ENCODE measurements at places on chromosomes 11 and 22. TPM values are rescaled to one million over a fixed set of nuclear protein-coding genes. Genes with fewer than 3 reads are reported as not detected.

DNA sequence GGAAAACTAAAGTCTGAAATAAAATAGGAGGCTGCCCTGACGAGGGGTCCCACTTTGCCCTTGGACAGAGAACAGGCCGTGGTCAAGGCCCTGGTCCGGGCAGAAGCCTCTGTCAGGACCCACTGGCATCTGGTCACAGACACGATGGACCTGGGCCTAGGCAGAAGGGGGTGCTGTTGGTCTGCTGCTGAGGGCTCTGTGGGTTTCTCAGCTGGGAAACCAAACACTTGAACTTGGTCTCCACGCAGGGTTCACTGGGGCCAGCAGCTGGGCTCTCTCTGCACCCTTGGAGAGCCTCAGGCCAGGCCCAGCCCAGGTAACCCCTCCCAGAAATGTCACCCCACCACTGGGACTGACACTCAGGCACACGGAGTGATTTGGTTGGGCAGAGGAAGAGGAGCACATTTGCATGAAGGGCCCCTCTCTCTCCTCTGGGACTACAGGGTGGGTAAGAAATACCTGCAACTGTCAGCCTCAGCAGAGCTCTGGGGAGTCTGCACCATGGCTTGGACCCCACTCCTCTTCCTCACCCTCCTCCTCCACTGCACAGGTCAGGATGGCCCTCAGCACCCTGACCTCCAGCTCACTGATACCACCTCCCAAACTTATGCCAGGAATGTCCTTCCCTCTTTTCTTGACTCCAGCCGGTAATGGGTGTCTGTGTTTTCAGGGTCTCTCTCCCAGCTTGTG, 48.1 kb upstream of the TOP3B start:
- DNase-seq = no peak

- no peak for DNase-seq
Observed at GRCh38 chr11:107370390-107370789, 87.2 kb downstream of the CWF19L2 start.

DNA sequence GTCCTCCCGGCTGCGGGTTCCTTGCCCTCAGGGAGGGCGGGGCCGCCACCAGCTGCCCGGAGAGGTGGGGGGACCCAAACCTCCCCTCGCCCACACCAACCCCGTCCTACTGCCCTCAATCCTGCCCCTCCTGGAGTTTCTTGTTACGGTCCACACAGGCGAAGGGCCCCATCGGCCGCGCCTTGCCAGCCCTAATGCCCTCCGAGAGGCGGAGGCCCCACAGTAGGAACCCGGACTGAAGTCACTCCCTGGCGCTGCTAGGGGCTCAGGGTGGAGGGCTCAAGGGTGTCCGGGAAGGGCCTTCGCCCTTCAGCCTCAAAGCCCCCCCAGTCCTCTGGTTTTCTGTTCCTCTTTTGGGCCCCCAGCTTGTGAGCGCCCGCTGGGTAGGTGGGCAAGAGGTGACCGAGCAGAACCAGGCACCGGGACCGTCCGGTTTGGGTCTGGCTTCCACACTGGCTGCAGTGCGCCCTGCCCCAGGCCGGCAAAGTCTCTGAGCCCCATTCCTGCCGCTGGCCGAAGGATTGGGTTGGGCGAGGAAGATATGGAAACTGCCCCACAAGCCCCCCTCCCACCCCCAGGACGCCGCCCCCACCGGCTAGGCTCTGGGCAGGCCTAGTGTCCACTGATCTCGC, 24.5 kb downstream of the DUSP8 start:
- no peak for DNase-seq

DNA sequence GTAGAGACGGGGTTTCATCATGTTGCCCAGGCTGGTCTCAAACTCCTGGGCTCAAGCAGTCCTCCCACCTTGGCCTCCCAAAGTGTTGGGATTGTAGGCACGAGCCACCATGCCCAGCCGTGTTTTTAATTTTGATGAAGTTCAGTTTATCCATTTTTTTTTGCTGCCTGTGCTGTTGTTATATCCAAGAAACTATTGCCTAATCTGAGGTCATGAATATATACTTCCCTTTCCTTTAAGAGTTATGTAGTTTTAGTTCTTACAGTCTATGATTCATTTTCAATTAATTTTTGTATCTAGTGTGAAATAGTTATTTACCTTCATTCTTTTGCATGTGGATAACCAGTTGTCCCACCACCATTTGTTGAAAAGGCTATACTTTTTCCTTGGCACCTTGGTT, 50.3 kb upstream of the SORL1-AS1 start:
- DNase-seq = no peak

DNA sequence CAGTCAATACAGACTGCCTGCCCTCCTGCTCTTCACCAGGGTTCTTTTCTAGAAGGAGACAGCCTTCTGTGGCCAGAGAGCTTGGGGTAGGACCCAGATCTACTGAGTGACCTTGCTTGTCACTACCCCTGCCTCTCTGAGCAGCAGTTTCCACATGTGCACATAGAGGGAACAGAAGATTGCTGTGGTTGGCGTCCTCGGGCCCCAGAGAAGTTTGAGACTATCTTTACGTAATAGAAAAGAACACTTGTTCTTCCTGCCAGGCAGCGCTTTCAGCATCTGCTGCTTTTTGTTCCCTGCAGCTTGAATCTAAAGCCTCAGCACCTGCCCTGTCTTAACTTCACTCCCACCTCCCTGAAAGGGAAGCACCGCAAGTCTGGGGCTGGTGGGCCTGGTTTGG, 1.9 kb upstream of the FKBP2 start:
- no peak for DNase-seq

GRCh38 chr11:19767627-19768151, 55.1 kb downstream of the NAV2 start:
- no peak for DNase-seq

- DNase-seq = peak; percentile 73
Observed at GRCh38 chr11:114066046-114066648, 6.6 kb downstream of the ZBTB16 start.

GRCh38 chr11:33490842-33491370, 209.7 kb downstream of the C11orf91 start:
- no peak for DNase-seq

DNA sequence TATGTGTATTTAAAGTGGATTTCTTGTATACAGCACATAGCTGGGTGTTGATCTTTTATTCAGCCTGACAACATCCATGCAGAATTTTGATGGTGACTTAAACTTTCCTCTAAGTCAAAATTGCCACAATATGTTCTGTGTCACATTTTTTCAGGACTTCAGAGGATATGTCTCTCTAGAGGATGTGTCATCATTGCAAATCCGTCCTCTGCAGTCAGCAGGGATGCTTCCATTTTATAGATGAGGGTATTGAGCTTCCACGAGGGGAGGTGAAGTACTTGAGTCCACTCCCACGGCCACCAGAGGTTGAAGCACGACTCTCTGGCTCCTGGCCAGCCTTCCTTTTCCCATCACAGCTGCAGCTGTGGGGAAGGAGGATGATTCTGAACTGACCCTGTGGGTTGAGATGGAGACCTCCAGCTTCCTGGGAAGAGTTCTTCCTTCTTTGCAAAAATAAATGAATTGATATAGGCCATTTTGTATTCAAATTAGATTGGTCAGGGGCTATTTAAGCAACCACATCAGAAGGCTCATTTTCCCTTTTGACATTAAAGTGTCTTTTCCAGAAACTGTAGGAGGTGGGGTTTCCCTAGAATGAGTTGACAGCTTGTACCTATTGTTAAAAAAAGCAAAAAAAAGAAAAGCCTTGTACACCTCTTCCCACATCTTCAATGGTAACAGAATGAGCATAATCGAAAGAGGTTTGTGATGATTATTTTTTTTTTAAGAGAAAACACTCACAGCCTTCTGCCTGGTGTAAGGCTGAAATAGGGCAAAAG, 55.2 kb upstream of the MYEOV start:
- no peak for DNase-seq

- no peak for DNase-seq
Observed at GRCh38 chr11:61004180-61004611, 32.7 kb downstream of the CD6 start.

DNA sequence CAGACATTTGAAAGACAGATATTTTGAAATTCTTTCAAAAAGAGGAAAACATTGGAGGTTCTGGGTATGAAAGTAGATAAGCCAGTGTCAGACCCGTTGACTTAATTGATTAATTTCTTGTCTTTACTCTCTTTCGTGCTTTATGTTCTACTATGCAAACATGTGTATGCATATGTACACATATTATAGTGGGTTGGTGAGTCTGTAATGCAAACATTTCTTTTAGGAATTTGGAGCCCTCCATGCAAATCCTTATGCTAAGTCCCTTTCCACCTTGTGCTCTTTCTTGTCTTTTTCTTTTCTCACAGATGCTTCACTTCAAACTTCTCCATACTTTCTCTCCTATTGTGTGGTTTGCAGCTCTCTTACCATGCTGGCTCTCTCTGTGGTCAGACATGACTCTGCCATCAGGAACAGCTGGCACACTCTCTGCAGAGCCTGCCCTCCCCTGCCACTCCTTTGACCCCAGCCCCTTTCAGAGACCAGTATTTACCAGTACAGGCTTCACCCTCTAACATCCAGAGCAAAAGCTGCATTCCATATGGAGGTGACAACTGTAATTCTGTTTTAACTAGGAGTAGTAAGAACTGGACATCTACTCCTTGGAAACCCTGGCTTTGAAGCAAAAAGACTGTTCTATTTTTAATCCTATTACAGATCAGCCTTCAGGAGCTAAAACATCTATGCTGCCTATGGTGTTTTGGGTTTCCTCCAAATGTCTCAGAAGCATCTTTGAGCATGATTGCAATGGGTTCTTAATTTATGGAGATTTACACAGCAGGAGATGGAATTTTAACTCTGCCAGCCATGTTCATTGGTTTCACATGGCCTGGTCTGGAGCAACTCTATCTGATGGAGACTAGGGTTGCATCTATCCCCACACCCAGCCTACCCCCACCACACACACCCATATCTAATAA, 386.9 kb upstream of the FAT3 start:
- DNase-seq = no peak

DNA sequence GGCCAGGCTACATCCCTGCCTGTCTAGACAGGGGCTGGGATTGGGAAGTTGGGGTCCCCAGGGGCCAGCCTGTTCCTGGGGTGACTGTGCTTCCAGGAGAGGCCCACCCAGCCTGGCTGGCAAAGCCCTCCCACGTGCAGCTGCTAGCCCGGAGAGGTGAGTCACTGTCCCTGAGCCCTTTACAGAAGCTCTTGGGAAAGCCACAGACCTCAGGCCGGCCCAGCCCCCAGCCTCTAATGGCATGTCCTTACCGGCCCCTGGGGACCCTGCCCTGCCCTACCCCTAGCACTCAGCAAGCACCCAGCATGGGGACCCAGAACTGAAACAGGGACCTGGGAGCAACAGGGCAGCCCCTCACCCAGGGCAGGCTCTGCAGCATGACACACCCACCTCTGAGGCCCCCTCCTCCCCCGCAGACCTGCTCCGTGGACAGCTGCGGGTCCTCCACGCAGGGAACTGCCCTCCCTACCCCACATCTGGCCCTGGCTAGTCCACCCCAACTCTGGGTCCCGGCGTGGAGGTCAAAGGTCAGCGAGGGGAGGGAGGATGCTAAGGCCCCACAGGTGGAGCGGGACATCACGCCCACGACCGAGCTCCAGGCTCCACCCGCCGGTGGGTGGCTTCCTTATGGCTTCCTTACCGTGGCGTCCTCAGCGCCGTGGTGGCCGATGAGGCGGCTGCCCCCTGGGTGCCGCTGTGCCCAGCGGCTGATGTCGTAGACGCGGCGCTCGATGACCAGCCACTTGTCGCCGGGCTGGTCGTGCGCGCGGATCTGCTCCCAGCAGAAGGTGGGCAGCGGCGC, 615 bp downstream of the FADS3 start:
- DNase-seq = no peak

DNA sequence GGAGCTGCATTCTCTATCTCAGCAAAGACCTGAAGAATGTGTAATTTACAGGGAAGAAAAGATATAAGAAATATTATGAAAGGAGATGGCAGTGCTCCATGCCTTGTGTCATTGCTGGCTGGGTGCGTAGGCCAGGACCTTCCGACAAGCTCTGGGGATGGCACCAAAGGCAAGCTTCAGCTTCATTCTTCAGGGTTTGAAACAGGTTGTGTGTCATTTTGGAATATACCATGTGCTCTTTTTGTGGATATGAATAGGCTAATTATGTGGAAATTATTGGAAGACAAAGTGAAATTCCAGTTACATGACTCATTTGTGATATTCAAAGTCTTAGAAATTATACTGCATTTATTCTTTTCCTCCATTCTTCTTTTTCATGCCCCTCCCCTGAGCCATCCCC, 5.7 kb upstream of the KIRREL3 start:
- DNase-seq = no peak

DNA sequence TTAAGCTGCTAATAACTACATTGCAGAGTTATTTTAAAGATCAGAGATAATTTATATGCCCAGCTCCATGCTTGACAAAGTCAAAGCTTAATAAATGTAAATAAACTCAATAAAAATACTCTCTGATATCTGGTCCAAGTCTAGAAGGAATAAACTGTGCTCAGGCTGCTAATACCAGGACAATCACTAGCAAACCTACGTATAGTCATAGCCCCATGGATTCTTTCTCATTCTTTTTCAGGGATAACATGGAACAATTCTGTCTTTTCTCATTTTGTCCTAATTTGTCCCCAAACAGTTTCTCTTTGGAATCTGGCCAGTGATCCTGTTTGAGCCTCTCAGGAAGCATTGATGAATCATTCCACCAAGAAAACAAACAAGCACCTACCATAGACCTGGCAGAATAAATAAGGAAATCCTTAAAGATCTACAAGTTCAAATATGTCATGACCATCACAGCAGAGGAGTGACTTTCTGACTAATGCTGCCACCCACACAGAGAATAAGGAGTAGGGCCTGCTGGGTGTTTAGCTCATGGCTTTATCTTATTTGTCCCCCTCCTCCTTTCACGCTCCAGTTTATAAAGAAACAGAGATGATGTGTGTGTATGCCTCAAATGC, 14.1 kb upstream of the B3GNT6 start:
- no peak for DNase-seq

DNA sequence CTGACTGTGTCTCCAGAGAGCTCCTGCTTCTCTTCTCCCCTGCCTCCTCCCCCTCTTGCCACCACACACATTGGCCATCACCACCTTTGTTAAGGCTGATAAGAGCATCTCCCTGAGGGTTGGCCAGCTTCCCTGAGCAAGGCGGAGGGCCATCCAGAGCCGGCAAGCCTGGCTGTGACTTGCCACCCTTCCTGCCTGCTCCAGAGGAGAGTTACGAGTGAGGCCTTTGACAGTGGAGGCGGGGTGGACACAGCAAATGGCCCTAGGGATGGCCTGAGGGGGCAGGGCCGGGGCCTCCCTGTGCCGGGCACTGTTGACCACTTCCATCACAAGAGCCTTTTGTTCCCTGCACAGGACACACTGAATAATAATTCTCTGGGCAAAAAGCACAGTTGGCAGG, 5.4 kb downstream of the FREY1 start:
- DNase-seq = no peak

GRCh38 chr11:128193615-128194014, 393.7 kb downstream of the ETS1 start:
- no peak for DNase-seq

GRCh38 chr11:118282606-118283005, 18.5 kb upstream of the MPZL2 start:
- no peak for DNase-seq

- DNase-seq = peak; percentile 39
Observed at GRCh38 chr11:75583718-75584658, 21.9 kb downstream of the SERPINH1 start.

The USH1C gene
- total RNA-seq = not detected

The OR4D5 gene
- total RNA-seq = not detected

The MS4A6E gene
- not detected for total RNA-seq

The JAM3 gene
- 5.7 TPM for total RNA-seq

The SHISAL1 gene
- not detected for total RNA-seq

Measured in natural killer cell treated with Interleukin-12 subunit alpha and Interleukin-12 subunit beta and Interleukin-15 and Interleukin-18, amount 100 ng/mL, for 72 hours (primary cell).